ENCODE measurements at places on chromosomes 11 and 22.
A peak's percentile ranks its signal among the peaks of the same experiment; 100 is the strongest.

GRCh38 chr11:134502153-134502550 is 90.1 kb upstream of the B3GAT1 start:
- DNase-seq = no peak

- DNase-seq = no peak
These were observed 1.4 kb downstream of the CHKB start for GRCh38 chr22:50581031-50581949.

DNA sequence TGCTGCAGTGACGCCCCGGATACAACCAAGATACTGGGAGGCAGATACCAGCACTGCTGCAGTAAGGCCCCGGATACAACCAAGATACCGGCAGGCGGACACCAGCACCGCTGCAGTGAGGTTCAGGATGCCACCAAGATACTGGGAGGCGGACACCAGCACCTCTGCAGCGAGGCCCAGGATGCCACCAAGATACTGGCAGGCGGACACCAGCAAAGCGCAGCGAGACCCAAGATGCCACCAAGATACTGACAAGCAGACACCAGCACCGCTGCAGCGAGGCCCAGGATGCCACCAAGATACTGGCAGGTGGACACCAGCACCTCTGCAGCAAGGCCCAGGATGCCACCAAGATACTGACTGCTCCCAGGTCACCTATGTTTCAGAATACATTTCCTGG is 225.2 kb downstream of the BRD1 start:
- DNase-seq = no peak

DNA sequence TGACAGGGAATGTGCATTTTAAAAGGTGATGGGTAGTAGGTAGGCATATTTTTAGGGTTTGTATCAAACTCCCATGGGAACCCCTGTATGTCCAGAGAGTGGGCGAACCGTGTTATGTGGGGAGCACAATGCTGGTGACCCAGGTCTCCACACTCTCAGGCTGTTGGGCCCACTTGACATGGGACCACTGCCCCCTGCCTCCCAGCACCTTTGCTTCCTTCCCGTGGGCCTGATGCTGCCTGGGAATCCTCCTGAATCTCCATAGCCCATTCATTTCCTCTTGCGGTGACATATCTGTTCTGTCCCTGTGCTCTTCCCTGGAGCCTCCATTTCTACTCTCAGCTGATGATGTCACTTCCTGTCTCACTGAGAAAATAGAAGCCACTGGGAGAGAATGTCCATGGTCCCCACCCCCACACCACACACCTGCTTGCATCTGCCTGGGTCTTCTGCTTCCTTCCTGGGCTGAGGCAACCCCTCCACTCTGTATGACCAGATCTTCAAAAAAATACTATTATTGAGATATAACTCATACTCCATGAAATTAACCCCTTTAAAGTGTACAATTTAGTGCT is 55.8 kb upstream of the THY1 start:
- no peak for DNase-seq

DNA sequence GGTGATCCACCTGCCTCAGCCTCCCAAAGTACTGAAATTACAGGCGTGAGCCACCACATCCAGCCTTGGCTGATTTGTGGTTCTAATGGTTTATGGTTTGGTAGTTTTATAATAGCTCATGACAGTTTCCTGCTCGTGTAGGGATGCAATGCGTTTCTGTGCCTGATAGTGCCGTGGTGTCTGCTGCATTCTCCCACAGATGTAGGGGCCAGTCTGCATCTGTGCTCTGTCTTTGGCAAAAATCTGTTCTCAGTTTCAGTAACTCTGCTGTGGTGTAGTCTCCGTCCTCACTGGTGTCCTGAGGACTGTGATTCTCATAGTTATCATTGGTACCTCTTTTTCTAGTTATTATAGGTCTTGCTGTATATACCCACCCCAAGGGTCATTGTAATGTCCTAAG is 16.3 kb downstream of the ST14 start:
- DNase-seq = no peak

GRCh38 chr11:113457784-113458183 is 17.4 kb downstream of the DRD2 start:
- DNase-seq = peak; percentile 49

GRCh38 chr11:118646393-118646792 is 33.1 kb downstream of the TREH start:
- no peak for DNase-seq

- DNase-seq = no peak
These were observed 74.3 kb upstream of the ADORA2A start for GRCh38 chr22:24353121-24353520.

GRCh38 chr11:79121351-79121750 is 319.5 kb downstream of the TENM4 start:
- DNase-seq = no peak

- DNase-seq = no peak
These were observed 4.7 kb downstream of the EIF1AD start for GRCh38 chr11:65997286-65997685.

DNA sequence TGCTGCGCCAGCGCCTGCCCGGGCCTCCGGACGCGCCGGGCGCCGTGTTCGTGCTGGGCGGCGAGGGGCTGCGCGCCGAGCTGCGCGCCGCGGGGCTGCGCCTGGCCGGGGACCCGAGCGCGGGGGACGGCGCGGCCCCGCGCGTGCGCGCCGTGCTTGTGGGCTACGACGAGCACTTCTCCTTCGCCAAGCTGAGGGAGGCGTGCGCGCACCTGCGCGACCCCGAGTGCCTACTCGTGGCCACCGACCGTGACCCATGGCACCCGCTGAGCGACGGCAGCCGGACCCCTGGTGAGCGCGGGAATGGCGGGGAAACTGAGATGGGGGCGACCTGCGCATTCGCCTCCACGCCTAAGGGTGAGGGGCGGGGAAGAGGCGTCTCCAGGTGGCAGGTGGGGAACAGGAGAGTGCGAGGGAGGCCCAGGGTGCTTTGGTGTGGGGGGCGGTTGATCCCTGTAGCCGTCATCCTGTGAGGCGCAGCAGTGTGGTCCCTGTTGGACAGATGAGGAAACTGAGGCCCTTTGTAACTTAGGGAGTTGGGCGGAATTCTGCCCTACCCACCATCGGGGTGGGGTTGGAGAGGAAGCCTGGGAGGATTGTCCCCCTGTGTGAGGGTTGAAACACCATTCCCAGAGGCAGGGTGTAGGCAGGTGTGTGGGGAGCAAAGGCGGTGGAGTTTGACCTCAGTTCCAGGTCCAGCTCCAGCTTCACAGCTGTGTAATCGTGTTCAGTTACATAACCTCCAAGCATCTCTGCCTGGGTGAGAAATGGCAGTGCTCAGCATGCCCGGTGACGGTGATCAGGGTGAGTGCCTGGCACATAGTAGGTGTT is 758 bp downstream of the PDXP start:
- DNase-seq = no peak

DNA sequence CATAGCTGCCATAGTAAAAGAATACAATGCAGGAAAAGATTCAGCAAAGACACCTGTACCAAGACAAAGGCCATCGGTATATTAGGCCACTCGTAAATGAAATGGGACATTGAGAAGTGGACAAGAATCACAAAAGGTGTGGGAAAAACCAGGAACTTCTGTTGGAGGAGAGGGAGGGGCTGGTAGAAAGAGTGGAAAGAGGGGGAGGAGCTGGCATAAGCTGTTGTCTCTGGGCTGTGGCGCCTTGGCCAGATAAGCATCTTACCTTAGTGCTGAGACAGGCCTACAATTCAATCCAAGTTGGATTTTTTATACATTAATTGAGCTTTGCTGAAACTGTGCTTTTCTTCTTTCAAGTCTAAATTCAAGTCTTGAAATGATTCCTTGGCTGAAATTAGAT is 37.1 kb downstream of the ZNF202 start:
- DNase-seq = no peak

DNA sequence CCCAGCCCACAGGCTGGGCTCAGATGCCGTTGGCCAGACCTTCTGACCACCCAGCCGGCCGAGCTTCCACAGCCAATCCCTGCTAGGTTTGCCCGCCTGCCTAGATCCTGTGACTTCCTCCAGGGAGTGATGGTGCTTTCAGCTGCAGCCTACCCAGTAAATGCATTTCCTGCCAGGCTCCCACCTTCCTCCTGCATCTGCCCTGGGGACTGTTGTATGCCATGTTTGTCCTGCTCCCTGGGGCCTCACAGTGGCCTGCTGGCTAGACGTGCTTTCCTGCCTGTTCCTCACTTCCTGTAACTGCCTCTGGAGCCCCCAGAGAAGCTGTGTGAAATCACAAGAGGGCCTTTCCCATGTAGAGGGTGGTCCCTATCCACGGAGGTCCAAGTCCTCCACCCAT is 86.2 kb downstream of the GALNT18 start:
- DNase-seq = no peak

GRCh38 chr11:44633641-44634040 is 68.2 kb downstream of the CD82 start:
- no peak for DNase-seq

GRCh38 chr11:108370315-108370714 is 97.0 kb downstream of the C11orf65 start:
- no peak for DNase-seq

GRCh38 chr11:59154610-59155009 is 12.0 kb downstream of the FAM111A start:
- no peak for DNase-seq

- peak; percentile 75 for DNase-seq
These were observed 475 bp downstream of the MAPK12 start for GRCh38 chr22:50260801-50261614.

GRCh38 chr11:44247508-44247907 is 62.4 kb downstream of the ALX4 start:
- no peak for DNase-seq

DNA sequence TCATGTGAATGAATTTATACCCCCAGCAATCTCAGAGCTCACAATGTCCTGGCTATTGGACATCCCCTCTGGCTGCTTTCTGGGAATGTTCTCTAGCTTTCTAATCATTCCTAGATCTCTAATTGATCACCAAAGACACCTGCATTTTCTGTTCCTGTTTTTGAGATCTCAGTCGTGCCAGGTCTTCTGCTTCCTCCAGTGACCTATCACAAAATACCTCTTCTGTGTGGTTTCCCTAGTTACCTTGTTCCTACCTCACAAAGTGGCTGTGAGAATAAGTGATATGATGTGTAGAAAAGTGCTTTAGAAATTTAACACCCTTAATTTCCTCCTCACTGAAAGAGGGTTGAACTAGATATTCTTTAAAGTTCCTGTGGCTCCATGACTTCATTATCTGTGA is 92.2 kb downstream of the LUZP2 start:
- no peak for DNase-seq

- no peak for DNase-seq
These were observed 40.8 kb downstream of the PLEKHA7 start for GRCh38 chr11:16973338-16973964.

DNA sequence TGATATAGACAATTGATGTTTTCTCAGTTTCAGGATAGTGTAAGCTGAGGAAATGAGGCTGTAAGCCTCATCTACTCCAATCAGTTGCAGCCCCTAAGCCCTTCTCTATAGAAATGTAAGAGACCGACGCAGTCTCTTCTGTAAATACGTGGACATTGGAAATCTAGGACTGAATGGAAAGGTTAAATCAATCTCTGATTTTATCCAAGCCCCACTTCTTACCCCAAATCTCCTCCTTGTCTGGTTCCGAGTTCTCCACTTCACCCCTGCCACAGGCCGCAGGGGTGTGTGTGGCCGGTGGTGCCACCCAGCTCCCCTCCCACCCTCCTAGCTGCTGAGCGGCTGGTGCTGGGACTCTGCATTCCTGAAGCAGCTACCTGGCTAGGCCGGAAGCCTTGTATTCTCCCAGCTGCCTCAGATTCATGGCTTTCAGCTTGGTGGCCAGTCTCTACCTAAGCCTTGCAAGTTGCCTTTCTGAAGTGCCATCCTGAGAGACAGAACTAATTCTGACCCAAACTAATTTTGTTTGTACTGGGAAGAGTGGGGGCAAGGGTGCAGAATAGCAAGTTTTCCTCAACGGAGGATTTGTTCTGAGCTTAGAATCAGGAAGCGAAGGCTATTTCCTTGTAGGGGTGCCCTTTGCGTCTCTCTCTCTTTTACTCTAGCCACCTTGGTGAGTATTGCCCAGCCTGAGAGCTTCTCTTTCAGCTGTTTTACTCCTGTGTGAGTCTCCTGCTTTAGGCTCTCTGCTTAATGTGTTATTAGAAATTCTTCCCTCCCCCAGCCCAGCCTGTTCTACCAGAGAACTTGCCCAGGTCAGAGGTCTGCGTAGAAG is 749 bp downstream of the VWA5A start:
- DNase-seq = no peak

GRCh38 chr11:112997857-112998466 is 36.7 kb downstream of the NCAM1 start:
- DNase-seq = no peak

DNA sequence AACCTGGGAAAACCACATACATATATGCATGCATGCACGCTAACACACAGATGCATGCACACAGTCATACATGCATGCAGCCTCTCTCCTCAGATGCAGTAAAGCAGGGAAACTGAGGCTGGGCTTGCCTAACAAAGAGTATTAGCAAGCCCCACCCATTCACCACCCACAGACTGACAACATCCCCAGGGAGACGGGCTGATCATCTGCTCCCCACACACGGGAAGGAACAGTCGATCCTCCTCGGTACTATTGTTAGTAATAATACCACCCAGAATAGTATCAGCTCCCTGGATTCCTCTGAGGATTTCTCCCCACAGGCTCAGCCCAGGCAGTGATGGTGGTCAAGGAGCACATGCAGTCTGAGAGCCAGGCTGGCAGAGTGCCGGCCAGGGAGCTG is 41.2 kb downstream of the SLC22A12 start:
- no peak for DNase-seq
